ENCODE measurements at places on chromosomes 3 and 15. TPM values are rescaled to one million over a fixed set of nuclear protein-coding genes. Genes with fewer than 3 reads are reported as not detected.

TNNC1 gene
- total RNA-seq: not detected

COL6A5 gene
- not detected for total RNA-seq

DNA sequence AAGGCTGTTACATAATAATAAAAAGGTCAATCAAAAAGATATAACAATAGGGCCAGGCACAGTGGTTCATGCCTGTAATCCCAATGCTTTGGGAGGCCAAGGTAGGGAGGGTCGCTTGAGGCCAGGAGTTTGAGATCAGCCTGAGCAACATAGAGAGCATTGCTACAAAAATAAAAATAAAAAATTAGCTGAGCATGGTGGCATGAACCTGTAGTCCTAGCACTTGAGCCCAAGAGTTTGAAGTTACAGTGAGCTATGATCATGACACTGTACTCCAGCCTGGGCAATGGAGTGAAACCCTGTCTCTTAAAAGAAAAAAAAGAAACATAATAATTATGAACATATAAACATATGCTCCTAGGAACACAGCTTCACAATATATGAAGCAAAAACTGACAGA lies 29.3 kb downstream of the AVEN start:
- no peak for DNase-seq
- H3K36me3 ChIP-seq: no peaks in the 10 kb centered on the region
- no peak overlapping the region for H3K4me3 ChIP-seq
- H3K27me3 ChIP-seq: no peaks in the 10 kb centered on the region

ITPKA gene
- 7.7 TPM for total RNA-seq

DNA sequence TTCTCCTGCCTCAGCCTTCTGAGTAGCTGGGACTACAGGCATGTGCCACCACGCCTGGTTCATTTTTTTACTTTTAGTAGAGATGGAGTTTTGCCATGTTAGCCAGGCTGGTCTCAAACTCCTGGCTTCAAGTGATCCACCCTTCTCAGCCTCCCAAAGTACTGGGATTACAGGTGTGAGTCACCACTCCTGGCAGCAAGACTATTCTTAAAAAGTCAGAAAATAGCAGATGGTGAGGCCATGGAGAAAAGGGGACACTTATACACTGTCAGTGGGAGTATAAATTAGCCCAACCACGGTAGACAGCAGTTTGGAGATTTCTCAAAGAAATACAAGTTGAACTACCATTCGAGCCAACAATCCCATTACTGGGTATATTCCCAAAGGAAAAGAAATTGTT lies 603.3 kb upstream of the TBL1XR1 start:
- peak; percentile 38 for DNase-seq
- no peaks in the 10 kb centered on the region for H3K27me3 ChIP-seq
- no peak overlapping the region for H3K4me3 ChIP-seq
- H3K4me1 ChIP-seq: peaks cover 26% of the 10 kb centered on the region
- peak overlapping the region; percentile 50 for H3K27ac ChIP-seq

- H3K27me3 ChIP-seq: no peaks in the 10 kb centered on the region
- no peaks in the 10 kb centered on the region for H3K36me3 ChIP-seq
- peaks cover 19% of the 10 kb centered on the region for H3K4me1 ChIP-seq
- H3K27ac ChIP-seq: no peak overlapping the region
- no peak overlapping the region for H3K4me3 ChIP-seq
- DNase-seq: no peak
These were observed 25.0 kb downstream of the TMPRSS7 start for GRCh38 chr3:112059497-112059896.

DNA sequence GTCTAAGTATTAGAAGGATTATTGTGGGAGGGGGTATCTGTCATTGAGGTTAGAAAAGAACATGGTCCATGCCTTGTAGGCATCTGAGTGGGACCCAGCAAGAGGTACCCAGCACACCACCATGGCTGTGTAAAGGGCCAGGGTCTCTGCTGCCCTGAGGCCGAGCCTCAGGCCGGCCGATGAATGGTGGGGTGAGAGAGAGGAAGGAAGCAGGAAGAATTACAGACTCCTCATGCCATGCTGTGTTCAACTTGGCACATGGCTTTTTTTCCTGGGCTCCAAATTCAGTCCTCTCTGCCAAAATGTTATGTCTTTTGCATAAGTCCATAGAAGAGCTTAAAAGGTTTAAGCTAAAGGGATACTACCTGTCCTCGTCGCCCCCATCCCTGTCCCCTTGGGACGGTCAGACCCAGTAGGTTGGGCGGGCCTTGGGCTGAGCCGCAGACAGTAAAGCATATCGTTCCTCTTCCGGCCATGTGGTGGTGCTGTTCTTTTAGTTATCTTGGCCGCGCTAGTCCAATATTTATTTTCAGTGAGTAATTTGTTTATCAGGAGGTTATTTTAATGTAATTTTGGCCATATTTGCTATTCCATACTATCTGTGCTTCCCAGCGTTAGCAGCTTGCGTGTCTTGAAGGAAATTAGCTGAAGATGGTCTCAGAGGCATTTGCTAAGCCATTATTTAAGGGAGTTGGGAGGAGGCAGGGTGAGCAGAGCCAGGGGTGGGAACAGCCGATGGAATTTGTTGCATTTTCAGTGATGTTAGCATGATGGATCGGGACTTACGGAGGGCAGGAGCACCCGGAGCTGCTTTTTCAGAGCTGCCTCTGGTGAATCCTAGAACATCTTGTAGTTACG lies 152.4 kb downstream of the AGBL1 start:
- no peaks in the 10 kb centered on the region for H3K27me3 ChIP-seq
- no peaks in the 10 kb centered on the region for H3K4me1 ChIP-seq
- no peaks in the 10 kb centered on the region for H3K36me3 ChIP-seq
- DNase-seq: peak; percentile 27
- no peak overlapping the region for H3K27ac ChIP-seq

DNA sequence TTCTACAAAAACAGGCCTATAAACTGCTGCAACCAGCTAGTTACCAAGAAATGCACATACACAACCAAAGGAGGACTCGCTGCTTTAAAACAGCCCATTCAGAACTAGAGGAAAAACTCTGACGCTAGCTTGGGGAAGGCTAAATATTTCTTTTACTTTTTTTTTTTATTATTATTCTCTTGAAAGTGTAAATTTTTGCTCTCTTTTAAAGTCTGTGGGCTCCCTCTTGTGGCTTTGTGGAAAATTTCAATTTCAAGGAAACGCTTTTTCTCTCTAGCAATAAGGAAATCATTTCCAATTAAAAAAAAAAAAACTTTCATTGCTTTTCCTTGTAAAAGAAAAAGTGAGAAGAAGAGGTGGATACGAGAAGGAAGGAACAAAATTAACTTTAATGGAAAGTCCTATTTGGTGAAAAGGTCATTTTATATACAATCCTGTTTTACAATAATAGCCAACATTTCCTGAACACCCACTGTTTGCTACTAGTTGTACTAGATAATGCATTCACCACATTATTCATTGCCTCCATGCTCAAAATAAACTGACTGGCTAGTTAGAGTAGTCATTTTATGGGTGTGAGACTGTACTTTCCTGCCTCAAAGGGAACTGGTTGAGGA lies 51.2 kb upstream of the SAMMSON start:
- no peaks in the 10 kb centered on the region for H3K36me3 ChIP-seq
- no peaks in the 10 kb centered on the region for H3K27me3 ChIP-seq
- no peaks in the 10 kb centered on the region for H3K4me1 ChIP-seq
- H3K4me3 ChIP-seq: no peak overlapping the region
- peak; percentile 68 for DNase-seq

DNA sequence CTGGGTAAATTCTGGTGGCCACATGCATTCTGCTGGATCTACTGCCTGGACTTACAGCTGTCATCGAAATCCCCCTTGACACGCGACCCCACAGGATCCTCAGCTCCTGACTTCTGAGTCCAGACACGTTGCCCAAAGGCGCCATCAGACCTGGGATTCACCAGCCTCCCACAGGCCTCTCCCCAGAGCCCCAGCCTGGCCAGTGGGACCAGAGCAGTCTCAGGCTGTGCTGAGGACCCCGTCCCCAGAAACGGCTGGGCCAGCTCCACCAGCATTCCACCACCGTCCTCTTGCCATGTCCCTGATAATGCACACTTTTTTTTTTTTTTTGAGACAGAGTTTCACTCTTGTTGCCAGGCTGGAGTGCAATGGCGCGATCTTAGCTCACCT lies 166.1 kb downstream of the LRRK1 start:
- no peaks in the 10 kb centered on the region for H3K27me3 ChIP-seq
- no peak for DNase-seq
- no peak overlapping the region for H3K27ac ChIP-seq
- no peaks in the 10 kb centered on the region for H3K36me3 ChIP-seq

CDC25A gene
- 4.3 TPM for total RNA-seq

GRCh38 chr15:86183596-86184491 lies 104.2 kb downstream of the AGBL1 start:
- no peak for DNase-seq
- H3K27ac ChIP-seq: no peak overlapping the region
- no peaks in the 10 kb centered on the region for H3K4me1 ChIP-seq
- H3K4me3 ChIP-seq: no peak overlapping the region
- H3K27me3 ChIP-seq: no peaks in the 10 kb centered on the region

GRCh38 chr3:52302426-52303145 lies 13.5 kb upstream of the DNAH1 start:
- no peak overlapping the region for H3K27ac ChIP-seq
- DNase-seq: no peak
- no peaks in the 10 kb centered on the region for H3K36me3 ChIP-seq
- H3K27me3 ChIP-seq: no peaks in the 10 kb centered on the region

GRCh38 chr3:140062461-140062860 lies 127.5 kb downstream of the CLSTN2 start:
- no peaks in the 10 kb centered on the region for H3K4me1 ChIP-seq
- no peaks in the 10 kb centered on the region for H3K27me3 ChIP-seq
- no peak for DNase-seq
- H3K27ac ChIP-seq: no peak overlapping the region

- no peaks in the 10 kb centered on the region for H3K36me3 ChIP-seq
- peaks cover 17% of the 10 kb centered on the region for H3K27me3 ChIP-seq
- no peaks in the 10 kb centered on the region for H3K4me1 ChIP-seq
- H3K27ac ChIP-seq: no peak overlapping the region
These were observed 357.5 kb upstream of the UMPS start for GRCh38 chr3:124372775-124373174.

GRCh38 chr3:184679056-184679816 lies 32.6 kb downstream of the MAGEF1 start:
- H3K27me3 ChIP-seq: peaks cover 5% of the 10 kb centered on the region
- no peak overlapping the region for H3K27ac ChIP-seq
- no peak for DNase-seq

DNA sequence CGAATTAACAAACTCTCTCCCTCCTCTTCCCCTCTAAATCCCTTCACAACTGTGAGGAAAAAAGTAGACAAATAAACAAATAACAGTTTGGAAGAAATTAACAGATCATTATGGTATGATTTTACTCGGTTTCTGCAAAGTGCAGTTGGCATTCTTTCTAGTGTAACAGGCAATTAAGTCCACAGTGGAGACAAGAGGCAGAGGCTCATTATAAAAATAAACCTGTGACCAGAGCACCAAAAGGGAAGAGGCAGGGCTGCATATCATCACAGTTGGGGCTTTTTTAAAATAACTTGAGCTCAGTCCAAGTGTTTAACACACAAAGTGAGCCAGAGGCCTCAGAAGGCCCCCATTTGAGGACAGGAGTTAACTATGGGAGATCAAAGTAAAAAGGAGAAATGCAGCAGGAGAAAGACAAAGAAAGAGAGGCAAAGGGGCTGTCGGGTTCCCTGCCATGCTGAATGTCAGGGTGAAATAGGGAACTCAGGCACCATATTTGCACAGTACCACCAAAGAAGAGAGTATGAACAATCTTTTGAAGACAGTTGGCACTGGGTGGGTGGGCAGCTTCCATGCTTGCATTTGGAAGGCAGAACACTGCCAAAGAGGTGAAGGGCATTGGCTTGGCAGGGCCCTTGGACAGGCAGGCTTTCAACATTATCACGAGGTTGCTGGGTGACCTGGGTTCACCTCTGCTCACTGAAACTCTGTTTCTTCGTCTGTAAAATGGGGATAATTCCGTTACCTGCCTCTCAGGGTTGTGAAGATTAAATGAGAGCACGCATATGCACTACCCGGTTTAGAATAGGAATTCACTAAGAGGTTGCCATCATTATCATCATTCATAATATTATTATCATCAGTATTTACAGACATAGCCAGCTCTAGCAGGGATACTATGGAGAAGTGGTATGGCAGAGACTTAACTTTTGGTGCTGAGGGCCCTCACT lies 134.5 kb downstream of the MEX3B start:
- no peak overlapping the region for H3K4me3 ChIP-seq
- no peak overlapping the region for H3K27ac ChIP-seq
- H3K36me3 ChIP-seq: no peaks in the 10 kb centered on the region
- H3K27me3 ChIP-seq: 0 out of 2 replicates have a peak, but pooled peaks cover 19% of the 10 kb centered on the region
- no peak for DNase-seq
- H3K4me1 ChIP-seq: no peaks in the 10 kb centered on the region

EXD1 gene
- not detected for total RNA-seq

GRCh38 chr3:153072856-153073255 lies 89.2 kb upstream of the RAP2B start:
- H3K27me3 ChIP-seq: no peaks in the 10 kb centered on the region
- peaks cover 15% of the 10 kb centered on the region for H3K4me1 ChIP-seq
- H3K4me3 ChIP-seq: no peak overlapping the region

FAM43A gene
- total RNA-seq: 19.0 TPM

DNA sequence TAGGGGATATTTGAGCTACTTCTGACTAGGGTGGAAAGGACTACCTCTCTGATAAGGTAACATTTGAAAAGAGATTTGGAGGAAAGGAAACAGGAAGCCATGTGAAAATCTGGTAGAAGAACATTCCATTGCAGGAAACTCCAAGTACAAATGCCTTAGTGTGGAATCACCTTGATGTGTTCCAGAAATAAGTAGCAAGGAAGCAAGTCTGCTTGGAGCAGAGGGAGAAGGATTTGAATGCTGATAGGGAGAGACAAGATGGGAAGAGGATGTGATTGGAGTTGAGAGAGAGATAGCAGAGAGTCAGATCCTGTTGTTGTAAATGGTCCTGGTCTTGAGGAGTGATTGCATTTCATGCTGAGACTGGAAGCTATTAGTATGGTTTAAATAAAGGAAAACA lies 335.1 kb upstream of the DCBLD2 start:
- no peak overlapping the region for H3K27ac ChIP-seq
- no peaks in the 10 kb centered on the region for H3K36me3 ChIP-seq
- no peak overlapping the region for H3K4me3 ChIP-seq
- H3K27me3 ChIP-seq: no peaks in the 10 kb centered on the region
- H3K4me1 ChIP-seq: peaks cover 17% of the 10 kb centered on the region
- DNase-seq: peak; percentile 4

PLD1 gene
- total RNA-seq: 1.8 TPM

GPR149 gene
- not detected for total RNA-seq

SLC12A8 gene
- 12.0 TPM for total RNA-seq

- no peaks in the 10 kb centered on the region for H3K4me1 ChIP-seq
- DNase-seq: no peak
- H3K27ac ChIP-seq: no peak overlapping the region
- no peak overlapping the region for H3K4me3 ChIP-seq
- no peaks in the 10 kb centered on the region for H3K27me3 ChIP-seq
- no peaks in the 10 kb centered on the region for H3K36me3 ChIP-seq
These were observed 9.5 kb upstream of the DPPA4 start for GRCh38 chr3:109346770-109347295.

GRCh38 chr3:107268469-107268868 lies 108.8 kb upstream of the CCDC54 start:
- H3K27me3 ChIP-seq: no peaks in the 10 kb centered on the region
- 0 out of 2 replicates have a peak, but pooled peaks cover 5% of the 10 kb centered on the region for H3K4me1 ChIP-seq
- no peak overlapping the region for H3K4me3 ChIP-seq
- DNase-seq: no peak
- no peak overlapping the region for H3K27ac ChIP-seq

Measured in GM23248 (cell line).